ENCODE measurements at places on chromosomes 4 and X.

- no peak for DNase-seq
Observed at GRCh38 chr4:138904793-138905192, 110.8 kb upstream of the NOCT start.

DNA sequence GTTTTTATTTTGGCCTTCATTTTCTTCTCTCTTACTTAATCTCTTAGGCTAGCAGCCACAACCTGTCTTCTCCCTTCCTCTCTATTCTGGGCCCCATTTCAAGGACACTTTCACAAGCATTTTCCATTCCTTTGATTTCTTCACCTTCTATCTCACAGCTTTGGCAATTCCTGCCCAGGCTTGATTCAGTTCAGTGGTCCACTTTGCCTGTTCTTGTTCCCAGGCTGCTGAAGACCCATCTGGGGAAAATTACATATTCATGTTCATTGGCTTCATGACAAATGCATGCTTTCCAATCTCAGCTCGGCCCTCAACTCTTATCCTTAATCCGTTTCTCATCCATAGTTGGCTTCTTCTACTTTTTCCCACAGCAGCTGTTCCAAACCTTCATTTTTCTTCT is 38.7 kb upstream of the LPAR4 start:
- DNase-seq: no peak

GRCh38 chr4:2071912-2072867 is 13.1 kb downstream of the NAT8L start:
- DNase-seq: no peak

- DNase-seq: no peak
Observed at GRCh38 chr4:128298852-128299251, 11.2 kb upstream of the PGRMC2 start.

DNA sequence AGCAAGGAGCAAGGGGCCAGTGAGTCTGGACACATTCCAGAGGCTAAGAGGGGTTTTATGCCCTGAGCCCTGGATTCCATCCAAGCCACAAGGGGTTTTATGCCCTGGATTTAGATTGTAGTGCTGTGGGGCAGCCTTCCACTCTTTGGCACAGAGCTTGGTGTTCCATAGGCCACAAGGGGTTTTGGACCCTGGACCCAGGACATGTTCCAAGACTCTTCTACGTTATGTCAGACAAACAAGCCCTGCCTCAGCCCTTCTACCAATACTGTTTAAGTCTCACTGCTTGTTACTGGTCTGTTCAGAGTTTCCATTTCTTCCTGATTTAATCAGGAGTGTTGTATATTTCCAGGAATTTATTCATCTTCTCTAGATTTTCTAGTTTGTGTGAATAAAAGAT is 12.8 kb upstream of the SCARB2 start:
- DNase-seq: peak; percentile 75

GRCh38 chr4:7320206-7320797 is 114.4 kb downstream of the PSAPL1 start:
- no peak for DNase-seq

DNA sequence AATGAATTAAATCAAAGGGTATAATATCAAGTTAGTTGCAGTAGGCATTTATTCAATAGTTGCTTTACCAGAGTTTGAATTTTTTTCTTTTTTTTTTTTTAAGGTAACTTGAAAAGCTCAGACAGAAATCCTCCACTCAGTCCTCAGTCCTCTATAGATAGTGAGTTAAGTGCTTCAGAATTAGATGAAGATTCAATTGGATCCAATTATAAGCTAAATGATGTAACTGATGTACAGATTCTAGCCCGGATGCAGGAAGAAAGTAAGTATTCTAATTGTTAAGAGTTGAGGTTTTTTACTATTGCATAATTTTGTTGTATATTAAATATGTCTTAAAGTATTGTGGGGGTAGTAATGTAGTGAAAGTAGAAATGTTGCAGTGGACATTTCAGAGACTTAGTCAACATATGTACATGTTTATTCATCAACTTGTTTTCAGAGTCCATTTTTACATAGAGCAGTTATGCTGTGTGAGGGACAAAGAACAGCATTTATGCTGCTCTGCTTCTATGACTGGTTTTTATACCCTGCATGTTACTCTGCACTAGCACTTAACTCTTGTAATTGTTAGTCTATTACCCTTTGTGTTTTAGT is 38.4 kb downstream of the SLAIN2 start:
- DNase-seq: no peak

DNA sequence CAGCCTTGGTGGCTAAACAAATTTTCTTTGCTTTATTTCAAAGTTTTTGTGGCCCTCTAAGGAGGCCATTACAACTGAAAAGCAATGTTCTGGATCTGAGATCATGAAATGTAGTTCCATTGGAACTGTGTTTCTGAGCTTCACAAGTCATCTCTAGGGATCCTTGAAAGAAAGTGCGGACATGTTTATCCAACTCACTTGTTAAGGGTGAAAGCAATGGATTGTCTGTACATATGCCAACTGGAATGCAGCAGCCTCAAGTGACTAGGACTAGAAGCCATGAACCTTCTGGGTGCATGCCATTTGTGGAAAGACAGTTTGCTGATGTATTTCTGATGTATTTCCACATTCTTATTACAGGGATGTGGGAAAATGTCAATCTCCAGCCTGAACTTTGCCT is 36.7 kb upstream of the KLHL13 start:
- no peak for DNase-seq

- DNase-seq: no peak
Observed at GRCh38 chrX:452598-452997, 65.9 kb upstream of the PPP2R3B start.

DNA sequence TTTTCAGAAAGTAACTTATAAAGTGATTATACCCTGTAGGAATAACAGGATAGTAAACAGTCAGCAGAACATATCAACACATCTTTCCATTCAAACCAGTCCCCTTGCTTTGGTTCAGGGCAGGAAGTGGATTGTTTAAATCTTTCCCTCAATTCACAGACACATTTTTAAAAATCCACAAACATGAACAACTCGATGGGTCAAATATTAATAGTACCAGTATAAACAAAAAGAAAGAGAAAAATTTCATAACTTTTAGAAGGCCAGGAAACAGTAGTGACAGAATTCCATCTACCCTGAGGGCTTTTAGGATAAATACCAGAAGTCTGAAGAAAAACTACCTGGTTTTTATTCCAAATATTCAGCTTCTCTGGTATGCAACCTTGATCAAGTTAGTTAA is 1072.8 kb upstream of the PABPC4L start:
- DNase-seq: no peak

GRCh38 chr4:55017406-55017805 is 108.0 kb downstream of the KDR start:
- no peak for DNase-seq

- no peak for DNase-seq
Observed at GRCh38 chr4:93719552-93719951, 109.0 kb upstream of the ATOH1 start.

DNA sequence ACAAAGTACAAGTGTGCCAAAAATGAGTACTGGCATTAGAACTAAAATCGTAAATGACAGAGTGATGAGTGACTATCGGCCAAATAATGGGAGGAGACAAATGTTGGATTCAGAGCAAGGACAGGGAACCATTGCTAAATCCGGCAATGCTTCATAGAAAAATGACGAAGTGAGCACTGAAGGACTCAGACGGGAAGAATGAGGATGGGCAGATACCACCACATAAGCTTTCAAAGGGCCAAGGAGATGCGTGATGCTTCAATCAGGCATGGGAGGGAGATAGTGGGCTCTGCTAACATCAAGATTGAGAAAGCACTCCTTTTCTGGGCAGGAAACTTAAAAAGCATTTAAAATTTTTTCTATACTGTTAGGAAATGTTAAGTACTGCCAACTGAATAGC is 21.6 kb downstream of the RBBP7 start:
- DNase-seq: no peak

DNA sequence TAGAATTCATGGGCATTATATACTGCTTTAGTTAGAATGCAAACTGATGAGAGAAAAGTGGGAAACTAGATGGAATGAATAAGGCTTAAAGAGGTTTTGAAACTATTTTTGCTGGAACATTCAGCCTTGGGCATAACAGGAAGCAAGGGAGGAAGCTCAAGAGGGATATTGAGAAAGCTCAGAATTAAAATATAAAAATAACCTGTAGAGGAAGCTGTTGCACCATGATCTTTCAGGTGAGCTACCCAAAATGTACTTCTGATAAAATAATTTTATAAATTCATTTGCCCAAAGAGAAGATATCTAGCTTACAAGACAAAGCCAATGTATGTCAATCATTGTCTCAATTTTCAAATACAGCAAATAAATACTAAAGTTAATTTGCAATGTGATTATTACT is 11.3 kb downstream of the GC start:
- DNase-seq: no peak

GRCh38 chrX:1537031-1537715 is at the start of gene P2RY8:
Gene P2RY8 (minus strand): TSS chrX:1537185. CDS start chrX:1466558, 70,627 bp downstream.
- peak; percentile 83 for DNase-seq
